Stimulated activated CD4-positive, alpha-beta T cell treated with anti-CD3 and anti-CD28 coated beads, Interleukin-12 subunit alpha, Interleukin-12 subunit beta, amount 100 ng/mL, for 48 hours (primary cell): ENCODE measurements at places on chromosomes 4 and X.

DNA sequence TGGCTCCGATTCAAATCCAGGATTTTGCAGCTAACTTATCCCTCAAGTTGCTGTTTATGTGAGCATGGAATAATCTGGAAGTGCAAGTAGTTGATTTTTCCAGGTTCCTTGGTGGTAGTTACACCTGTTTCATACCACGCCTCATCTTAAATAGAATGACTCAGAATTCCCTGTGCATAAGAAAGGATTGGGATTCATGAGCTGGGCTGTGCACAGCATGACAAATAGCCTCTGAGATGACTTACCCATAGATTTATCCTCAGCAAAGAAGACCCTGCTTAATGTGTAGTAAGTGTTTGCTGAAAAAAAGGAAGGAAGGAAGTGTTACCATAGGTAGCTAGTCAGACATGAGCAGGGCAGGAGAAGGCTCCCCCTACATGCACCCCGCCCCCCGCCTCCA lies 777.7 kb upstream of the ADGRL3 start:
- DNase-seq: no peak

GRCh38 chr4:158814636-158815330 lies 46.0 kb downstream of the FNIP2 start:
- no peak for DNase-seq

DNA sequence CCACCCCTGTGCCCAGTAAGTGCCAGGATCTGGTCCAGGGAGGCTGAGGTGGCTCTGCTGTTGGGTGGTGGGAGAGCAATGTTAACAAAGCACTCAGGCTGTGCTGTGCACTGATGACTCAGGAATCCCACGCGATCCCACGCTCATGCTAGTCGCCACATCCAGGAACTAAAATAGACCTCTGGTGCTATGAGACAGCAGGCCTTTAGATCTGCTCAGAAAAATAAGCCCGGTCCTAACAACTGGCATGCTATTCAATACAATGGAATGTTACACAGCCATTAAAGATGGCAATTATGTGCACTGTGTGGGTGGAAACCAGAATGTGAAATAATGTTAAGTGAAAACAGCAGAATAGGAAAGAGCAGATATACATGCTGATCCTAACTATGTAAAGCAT lies 26.0 kb downstream of the ARL13A start:
- peak; percentile 12 for DNase-seq

- no peak for DNase-seq
These were observed 132.1 kb upstream of the TLL1 start for GRCh38 chr4:165740911-165741310.

DNA sequence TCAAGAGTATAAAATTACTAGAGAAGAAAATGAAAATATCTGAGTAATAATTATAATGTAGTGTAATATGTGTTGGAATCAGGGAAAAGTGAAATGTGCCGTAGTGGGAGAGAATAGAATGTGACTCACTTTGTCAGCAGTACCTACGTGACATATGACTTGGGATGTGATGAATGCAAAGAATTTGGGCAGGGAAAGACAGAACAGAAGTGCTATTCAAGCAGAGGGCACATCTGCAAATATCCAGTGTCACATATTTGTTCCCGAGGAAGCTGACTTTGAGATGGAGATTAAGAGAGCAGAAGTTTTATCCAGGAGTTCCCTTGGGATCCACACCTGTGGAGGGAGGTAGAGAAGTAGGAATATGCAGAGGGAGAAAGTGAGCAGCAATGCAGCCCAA lies 69.3 kb upstream of the HS3ST1 start:
- no peak for DNase-seq

DNA sequence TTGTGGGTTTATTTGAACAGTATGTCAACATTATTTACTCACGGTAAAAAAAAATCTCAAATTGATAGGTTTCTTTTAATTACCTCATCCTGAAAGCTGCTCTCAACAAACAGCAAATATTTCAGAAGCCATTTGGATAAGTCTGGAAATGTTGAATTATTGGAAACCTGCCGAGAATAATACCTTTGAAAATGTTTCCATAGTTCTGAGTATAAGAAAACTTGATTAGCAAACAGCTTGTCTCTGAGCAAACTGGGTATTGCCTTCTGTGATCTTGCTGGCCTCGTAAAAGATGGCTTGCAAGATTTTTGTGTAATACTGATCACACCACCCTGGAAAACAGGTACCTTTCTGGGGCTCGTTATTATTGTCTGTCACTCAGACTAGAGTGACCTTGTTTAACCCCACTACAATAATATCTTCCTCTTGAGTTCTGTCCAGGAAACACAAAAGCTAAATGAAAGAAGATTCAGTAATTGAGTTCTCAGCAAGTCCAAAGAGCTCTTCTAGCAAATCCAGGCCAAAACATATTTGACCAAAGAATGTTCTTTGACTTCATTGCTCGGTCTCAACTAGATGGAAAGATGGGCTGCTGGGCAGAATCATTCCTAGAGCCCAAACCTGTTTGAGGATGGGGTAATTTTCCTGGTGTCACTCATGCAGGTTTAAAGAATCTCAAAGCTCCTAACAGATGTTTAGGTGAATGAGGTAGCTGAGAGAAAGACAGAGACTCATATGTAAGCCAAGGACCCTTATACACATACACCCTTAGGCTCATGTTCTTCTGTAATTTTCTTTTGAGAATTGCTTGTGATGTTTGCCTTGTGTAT lies 255.6 kb upstream of the JADE1 start:
- DNase-seq: no peak

- no peak for DNase-seq
These were observed 20.5 kb upstream of the DHRSX start for GRCh38 chrX:2521092-2521926.

- no peak for DNase-seq
These were observed 94.5 kb downstream of the EGF start for GRCh38 chr4:110007217-110007616.

- DNase-seq: no peak
These were observed 19.4 kb downstream of the TET2 start for GRCh38 chr4:105166066-105166465.

DNA sequence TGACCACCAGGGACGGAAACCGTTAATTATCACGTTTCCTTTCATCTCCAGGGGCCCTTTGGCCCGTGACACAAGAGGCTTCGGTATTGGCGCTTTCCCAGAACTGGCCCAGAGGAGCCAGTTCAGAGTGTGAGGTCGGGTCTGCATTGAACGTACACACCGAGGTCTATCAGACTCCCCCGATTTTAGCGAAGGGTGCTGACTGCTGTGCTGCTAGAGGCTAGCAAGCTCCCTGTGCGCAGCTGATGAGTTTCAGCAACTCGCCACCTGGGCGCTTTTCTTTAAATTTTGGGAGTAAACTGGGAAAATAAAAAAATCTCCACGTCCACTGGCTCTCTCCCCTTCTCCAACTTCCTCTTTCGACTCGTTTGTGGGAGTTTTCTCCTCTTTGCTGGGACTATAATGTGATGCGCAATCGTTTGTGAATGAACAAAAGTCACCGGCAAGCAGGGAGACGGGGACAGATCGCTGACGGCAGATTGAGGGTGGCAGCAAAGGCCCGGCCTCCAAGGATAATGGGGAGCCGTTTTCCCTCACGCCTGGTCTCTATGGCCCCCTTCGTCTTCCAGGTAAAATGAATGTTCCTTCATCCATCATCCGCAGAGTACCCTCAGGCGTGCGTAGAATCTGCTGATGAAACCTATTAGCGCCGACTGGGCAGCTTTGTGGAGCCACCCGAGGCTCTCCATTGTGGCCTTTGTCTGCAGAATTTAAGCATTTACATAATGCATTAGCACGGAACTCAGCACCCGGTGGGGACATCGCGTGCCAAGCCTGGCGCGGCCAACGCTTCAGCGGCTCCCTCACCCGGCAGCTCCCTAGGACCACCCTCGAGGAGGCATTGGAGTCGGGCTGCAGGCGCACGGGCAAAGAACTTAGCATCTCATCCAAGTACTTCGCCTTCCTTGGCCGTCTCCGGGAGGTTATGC lies 1.6 kb upstream of the LRAT start:
- no peak for DNase-seq

- DNase-seq: no peak
These were observed 121.5 kb downstream of the DCTD start for GRCh38 chr4:182795446-182796238.

DNA sequence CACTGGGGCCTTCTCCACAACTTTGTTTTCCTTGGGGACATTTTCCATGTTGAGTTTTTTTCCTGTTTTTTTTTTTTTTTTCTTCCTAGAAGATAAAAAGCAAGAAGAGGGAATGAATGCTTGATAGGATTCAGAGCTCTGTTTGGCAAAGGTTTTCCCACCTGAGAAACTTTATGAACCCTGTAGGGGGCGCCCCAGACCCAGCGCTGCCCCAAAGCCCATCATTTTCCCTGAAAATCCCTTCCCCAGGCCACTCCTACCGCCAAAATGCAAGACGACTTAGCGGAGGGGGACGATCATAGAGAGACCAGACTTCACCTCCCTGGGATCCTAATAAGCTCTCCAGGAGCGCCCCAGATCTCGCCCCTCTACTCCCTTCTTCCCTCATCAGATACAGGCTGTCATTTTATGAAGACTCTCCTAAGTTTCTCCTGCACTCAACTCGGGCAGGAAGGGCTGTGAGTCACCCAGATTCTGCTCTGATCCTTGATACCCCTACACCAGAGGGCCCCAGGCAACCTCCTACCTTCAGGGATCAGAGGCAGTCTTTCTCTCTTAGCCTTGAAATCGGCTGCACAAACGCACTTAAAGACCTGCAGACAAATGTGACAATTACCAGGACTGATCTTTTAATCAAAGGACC lies 1.4 kb downstream of the BEX5 start:
- no peak for DNase-seq

- no peak for DNase-seq
These were observed 20.3 kb upstream of the ABCG2 start for GRCh38 chr4:88178626-88179231.

DNA sequence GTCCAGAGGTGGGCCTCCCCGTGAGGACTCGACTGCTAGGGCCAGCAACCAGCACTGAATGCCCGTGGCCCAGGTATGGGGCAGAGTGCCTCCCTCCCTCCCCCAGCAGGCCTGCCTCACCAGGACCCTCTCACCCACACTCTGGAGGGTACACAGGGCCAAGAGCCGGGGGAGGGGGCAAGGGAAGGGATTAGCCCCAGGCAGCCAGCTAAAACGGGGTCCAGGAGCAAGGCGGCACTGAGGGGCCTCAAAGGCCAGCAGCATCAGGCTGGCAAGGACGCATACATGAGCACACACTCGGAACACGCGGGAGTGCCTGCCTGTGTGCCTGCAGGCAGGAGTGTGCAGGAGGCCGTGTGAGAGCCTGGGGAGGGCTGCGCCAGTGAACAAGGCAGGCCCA lies 18.3 kb upstream of the DUSP9 start:
- no peak for DNase-seq

DNA sequence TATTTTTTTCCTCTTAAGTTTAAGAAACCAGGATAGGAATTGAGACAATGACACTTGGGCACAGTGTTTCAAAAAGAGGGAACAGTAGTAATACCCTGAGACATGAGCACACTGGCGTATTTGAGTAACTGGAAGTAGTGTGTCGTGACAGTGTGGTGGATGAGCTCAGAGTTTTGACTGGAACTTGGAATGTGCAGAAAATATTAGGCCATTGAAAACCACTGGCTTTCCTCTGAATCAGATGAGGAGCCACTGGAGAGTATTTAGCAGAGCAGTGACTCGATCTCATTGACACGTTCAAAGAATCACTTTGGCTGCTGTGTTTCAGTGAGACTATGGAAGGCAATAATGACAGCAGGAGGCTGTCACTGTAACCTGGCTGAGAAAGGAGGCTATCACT lies 1531.2 kb downstream of the STIM2 start:
- no peak for DNase-seq

GRCh38 chr4:118398226-118399090 lies 45.7 kb upstream of the PRSS12 start:
- no peak for DNase-seq

DNA sequence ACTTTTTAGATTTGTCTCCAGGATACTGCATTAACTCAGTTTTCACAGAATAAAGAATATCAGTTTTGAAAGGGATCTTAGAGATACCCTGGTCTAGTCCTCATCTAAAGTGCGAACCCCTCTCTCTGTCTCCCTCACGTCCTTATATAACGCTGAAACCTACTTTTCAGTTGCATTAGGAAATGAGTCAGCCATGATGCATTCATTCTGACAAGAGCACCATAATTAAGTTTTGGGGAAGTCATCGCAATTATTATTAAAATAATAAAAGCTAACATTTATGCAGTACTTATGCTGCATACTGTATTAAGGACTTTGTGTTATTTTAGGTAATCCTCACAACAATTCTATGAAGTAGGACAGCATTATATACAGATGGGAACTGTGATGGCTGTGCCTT lies 116.1 kb downstream of the REELD1 start:
- DNase-seq: no peak

- no peak for DNase-seq
These were observed 274.6 kb downstream of the NAF1 start for GRCh38 chr4:162891788-162892707.

- DNase-seq: no peak
These were observed 69.4 kb downstream of the HCCS start for GRCh38 chrX:11180571-11180970.

- DNase-seq: no peak
These were observed 209.1 kb upstream of the FAT1 start for GRCh38 chr4:186932631-186933187.
